GM04503 (cell line): ENCODE measurements at places on chromosomes 4 and X.
A peak's percentile ranks its signal among the peaks of the same experiment; 100 is the strongest.

- DNase-seq: no peak
These were observed 581 bp upstream of the STK32B start for GRCh38 chr4:5050520-5051277.

- no peak for DNase-seq
These were observed 143.1 kb upstream of the SMAD1 start for GRCh38 chr4:145338568-145338967.

- no peak for DNase-seq
These were observed 876.2 kb upstream of the HS3ST1 start for GRCh38 chr4:12304905-12305304.

DNA sequence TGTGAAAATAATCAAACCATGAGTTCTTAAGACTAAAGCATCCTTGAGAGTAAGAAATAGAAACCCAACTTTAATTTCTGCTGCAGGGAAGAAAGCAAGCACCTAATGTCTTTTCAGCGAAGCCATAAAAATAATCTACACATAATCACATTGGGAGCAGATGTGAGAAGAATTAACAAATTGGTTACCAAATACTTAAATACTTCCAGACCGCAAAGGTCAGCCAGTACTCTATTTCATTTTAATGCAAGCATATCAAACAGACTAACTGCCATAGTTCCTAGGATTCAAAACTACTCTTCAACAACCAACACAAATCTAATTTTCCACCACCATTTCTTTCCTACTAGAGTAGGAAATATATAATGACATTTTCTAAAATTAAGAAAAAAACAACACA lies 144.8 kb upstream of the SLIT2 start:
- no peak for DNase-seq

DNA sequence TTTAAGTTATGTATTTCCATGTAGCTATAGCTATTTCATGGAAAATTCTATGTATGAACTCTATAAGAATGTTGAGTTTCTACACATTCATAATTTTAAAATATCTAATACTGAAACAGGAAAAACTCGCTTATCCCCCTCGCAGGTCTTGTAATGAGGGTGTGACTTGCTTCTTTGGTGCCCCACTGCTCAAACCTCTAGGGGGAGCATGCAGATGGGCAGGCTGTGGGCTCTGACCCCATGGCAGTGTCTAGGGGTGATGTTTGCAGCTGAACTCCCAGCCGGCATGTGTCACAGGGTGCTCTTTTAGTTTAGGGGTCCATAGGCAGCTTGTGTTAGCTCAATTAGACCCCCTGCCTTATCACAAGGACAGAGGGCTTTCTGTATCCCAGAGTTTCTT lies 1825.7 kb upstream of the ADGRL3 start:
- DNase-seq: no peak

- peak; percentile 80 for DNase-seq
These were observed 11.6 kb upstream of the TTC29 start for GRCh38 chr4:146957237-146957636.

GRCh38 chrX:100864657-100865391 lies 9.3 kb downstream of the NOX1 start:
- no peak for DNase-seq

GRCh38 chr4:107519053-107519452 lies 201.0 kb downstream of the PAPSS1 start:
- DNase-seq: peak; percentile 1

- DNase-seq: no peak
These were observed 1.2 kb upstream of the TAPT1 start for GRCh38 chr4:16227462-16227868.
